Stomach (tissue), 19 donors: ENCODE measurements at places on chromosomes 1 and 21. TPM values are rescaled to one million over a fixed set of nuclear protein-coding genes. Genes with fewer than 3 reads are reported as not detected.

ROR1 gene
- total RNA-seq: 35.1 TPM

OR2T35 gene
- total RNA-seq: not detected

TRAF3IP3 gene
- total RNA-seq: 3.5 TPM

- peak; percentile 34 for DNase-seq
Measured at GRCh38 chr1:25246600-25247023, 642 bp downstream of the RSRP1 start.

GRCh38 chr1:23062271-23062670, 43.0 kb downstream of the KDM1A start:
- DNase-seq: no peak

DNA sequence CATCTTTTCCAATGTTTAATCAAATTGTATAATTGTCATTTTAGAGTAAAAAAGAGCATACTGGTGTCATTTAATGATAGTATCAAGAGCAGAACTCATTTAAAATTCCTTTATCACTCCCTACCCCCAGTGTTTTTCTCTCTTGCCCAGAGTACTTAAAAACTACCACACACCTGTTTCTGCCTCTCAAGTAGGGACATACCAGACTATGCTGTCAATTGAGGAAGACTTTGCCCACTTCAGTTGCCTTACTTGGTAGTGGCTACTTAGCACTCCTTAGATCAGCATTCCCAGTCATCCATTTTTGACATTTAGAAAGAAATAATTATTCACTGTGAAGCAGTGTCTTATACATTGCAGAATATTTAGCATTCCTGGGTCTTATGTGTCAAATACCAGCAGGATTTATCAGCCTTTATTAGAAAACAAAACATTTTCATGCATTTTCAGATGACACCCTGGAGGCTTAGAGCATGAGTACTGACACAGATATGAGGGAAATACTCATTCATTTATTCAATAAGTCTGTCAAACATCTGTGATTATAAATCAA, 127.5 kb upstream of the RGS1 start:
- no peak for DNase-seq

GRCh38 chr1:65362545-65362944, 53.2 kb downstream of the DNAJC6 start:
- DNase-seq: no peak

DNA sequence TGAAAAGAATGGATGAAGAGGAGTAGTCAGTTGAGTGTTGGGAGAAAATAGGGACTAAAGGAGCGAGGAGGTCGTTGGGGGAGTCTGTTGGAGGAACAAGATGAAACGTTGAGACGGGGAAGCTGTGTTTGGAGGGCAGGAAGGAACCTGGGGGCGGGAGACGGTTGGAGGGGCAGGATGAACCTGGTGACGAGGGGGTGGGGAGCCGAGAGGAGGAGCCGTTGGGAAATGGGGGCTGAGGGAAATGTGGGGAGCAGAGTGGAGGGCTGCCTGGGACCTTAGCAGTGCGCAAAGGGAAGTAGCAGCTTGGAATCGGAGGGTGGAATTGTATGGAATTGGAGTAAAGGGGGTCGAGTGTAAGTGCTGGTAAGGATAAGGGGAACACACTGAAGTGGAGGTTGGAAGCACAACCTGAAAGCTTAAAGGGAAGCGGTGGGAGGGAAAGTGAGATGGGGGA, 630 bp downstream of the MTF2 start:
- peak; percentile 76 for DNase-seq

DNA sequence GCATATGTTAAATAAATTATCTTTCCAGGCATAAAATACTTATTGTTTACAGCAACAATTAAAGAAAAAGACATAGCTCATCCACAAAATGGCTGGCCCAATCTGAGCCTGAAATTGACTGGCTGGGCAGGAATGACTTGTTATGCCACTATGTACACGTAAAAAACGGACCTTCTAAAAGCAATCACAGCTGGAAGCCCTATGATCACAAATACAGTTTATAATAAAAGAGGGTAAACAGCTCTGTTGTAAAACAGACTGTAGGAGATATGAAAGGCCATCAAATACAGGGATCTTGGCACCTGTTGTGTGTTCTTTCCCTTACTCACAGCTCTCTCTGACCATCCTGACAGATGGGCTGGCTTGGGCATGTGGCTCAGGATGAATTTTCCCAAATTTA, 70.5 kb upstream of the DMRTA2 start:
- DNase-seq: no peak
